ENCODE measurements at places on chromosomes 6 and 20.

DNA sequence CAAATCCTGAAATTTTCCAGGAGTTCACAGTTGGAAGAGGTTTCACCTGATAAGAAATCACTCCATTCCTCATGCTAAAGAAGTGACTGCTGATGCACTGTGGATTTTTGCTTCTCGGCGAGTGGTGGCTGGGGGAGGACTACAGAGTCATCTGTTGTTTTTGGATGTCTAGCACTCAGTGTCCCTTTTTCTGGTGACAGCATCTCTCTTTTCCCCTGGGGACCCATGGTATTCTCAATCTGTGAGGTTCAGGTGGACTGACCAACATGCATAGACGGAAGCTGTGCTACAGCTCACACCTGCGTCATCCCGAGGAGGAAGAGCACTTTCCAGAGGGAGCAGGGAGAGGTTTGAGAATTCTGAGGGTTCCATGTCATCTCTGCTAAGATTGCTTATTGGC is 42.7 kb upstream of the ZNF831 start:
- DNase-seq = no peak

GRCh38 chr6:43771210-43771857 is 1.3 kb downstream of the VEGFA start:
- DNase-seq = no peak

DNA sequence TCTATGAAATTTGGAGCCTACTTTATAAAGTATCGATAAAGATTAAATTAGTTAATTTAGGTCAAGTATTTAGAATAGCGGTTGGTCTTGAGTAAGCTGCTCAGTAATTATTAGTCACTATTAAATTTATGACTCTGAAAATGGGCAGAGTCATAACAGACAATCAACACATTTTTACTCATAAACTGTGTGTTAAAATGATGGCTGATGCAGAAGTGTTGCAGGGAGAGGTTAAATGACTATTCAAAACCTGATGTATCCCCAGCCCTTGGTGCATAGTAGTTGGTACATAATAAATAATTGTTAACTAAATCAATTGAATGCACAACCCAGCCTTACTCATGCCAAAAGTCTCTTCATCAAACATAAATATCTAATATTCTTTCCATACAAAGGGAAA is 30.6 kb downstream of the HIVEP2 start:
- DNase-seq = no peak

- DNase-seq = no peak
Measured at GRCh38 chr6:73941892-73942291, 245.9 kb downstream of the CD109 start.

GRCh38 chr6:42820512-42821340 is 38.9 kb downstream of the BICRAL start:
- no peak for DNase-seq

DNA sequence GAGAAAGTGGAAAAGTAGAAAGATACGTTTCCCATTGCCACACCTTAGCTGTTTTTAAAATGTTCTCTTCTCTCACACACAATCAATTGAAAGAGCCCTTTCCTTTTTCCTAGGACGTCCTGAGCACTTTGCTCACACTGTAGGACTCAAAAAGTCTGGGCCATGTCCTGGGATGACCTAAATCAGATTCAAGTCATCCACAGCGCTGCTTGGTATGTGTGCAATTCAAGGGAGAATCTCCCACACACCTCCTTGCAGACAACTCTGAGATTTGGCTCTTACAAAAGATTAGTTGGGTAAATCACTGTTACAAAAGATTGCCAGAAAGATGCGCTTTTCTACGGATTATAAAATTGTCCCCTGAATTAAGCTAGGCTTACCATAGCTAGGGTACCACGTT is 130.1 kb downstream of the RNASET2 start:
- no peak for DNase-seq

DNA sequence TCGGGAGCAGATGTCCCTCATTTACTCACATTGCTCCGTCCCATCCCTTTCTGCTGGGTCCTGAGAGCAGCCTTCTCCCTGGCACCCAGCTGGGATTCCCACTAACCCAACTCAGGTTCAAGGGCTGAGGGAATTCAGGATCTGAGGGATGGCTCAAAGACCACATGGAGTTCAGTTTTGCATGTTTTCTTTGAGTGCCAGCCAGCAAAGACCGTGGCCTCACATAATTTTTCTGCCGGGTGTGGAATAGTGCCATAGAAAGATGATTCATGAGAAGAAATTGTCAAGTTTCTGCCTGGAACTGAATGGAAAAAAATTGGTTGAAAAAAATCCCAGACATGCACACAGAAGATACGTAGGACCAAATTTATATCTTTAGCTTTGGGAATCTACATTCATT is 168.6 kb downstream of the CD83 start:
- no peak for DNase-seq

GRCh38 chr6:107670792-107671199 is 153.3 kb downstream of the SCML4 start:
- no peak for DNase-seq

DNA sequence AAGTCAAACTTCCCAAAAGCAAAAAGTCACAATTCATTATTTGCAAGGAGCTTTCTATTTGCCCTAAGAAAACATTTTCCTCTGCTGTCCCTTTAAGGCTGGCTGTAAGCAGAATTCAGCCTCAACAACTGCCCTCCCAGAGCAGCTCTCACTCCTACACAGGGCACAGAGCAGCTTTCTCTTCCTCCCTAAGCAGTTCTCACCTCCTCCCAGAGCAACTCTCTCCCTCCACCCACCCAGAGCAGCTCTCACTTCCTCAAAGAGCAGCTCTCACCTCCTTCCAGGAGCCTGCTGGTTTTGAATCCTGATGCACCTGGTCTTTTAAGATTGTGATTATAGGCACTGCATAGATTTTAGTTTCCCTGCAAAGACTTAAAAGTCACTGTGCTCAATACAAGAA is 120.6 kb upstream of the TMEM181 start:
- no peak for DNase-seq

GRCh38 chr6:47016261-47016660 is 25.9 kb downstream of the ADGRF1 start:
- no peak for DNase-seq

DNA sequence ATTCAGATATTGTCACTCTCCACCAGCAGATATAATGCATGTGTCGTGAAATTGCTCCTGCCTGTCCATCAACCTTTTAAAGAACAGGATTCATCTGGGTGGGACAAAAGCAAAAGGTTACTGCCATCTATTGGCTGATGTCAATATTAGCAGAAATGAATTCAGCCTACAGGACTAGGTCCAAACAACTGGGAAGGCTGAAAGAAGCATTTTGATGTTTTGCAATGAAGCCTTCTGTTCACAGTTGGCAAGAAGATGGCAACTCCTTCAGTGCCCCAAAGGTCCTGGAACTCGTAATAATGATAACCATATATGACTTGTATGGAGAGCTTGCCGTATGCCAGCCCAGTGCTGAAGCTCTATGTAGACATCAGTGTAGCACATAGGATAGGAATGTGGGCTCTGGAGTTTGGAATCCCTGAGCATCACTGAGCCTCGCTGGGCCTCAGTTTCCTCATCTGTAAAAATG is 7.5 kb downstream of the BCAS1 start:
- no peak for DNase-seq

DNA sequence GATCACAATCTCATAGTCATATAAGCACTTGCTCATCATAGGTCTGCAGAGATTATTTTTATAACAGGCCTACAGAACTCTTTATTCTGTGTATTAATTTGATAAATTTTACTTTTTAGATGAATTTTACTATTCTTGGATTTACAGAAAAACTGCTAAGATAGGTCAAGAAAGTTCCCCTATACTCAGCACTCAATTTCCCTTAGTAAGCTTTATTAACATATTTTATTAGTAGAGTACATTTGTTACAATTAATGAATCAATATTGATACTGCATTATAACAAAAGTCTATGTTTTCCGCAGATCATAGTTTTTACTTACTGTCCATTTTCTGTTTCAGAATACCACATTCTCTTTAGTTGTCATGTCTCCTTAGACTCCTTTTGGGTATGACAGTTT is 148.9 kb downstream of the GRM1 start:
- DNase-seq = no peak

DNA sequence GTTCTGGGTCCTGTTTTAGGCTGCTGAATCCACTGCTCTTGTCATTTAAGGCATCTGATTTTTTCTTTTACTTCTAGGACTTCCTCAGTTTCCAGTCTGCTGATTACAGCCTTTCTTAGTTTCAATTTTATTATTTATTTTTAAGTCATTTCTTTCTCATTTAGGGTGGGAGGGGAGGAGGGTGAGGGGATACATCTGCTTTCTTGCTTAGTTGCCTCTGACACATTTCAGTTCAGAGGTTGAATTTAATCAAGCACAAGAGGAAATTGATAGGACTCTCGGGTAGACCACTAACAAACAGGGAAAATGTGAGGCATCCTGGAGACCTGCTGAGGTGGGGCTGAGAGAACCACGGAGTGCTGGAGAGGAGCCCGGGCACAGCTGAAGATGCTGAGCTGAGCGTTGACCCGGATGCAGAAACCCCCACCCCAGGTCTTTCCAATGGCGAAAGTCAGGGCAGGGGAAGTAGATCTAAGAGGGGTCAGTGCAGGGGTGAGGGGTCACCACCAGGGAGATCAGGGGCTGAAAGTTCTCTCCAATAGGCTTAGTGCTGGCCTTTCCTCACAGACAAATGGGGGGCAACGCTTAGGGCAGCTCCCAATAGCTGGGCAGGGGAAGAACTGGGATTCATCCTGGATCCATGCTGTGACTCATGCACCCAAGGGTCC is 7.6 kb upstream of the TREML2 start:
- DNase-seq = no peak

DNA sequence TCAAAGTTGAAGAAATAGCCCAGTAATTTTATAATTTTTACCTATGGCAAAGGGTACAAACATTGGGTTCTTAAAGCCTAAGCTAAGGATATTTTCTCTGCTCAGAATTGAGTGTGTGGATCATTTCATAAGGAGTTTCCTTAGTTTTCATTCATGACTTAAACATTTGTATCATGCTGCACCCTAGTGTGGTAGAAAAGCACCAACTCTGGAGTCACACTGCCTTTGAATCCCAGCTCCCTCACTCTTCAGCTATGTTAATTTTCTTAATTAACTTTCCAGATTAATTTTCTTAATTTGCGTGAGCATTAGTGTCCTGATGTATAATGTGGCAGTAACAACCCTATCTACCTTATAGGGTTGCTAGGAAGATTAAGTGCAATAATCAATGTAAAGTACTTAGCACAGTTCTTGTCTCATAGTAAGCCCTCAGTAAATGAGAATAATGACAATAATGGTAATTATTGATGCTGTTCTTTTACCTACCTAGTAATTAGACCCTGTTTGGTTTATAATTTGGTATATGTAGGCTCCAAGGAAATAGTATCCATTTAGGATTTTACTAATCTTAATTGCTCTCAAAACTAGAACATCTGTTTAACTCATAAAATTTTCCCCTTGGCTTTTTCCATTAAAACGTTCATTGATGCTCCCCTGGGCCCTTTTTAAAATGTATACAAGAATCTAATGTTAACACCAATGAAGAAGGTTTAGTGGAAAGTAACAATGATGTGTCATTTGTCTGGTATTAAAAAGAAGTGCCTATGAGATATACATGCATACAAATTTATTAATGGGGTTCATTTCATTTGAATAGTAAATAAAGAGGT is 31.6 kb downstream of the DSE start:
- no peak for DNase-seq

- DNase-seq = no peak
Measured at GRCh38 chr6:100704961-100705360, 176.2 kb downstream of the ASCC3 start.

GRCh38 chr20:9075264-9076095 is 6.6 kb downstream of the PLCB4 start:
- DNase-seq = no peak

- DNase-seq = no peak
Measured at GRCh38 chr6:138052783-138053182, 54.4 kb downstream of the PERP start.

GRCh38 chr6:133240511-133241085 is 559 bp upstream of the EYA4 start:
- DNase-seq = no peak

DNA sequence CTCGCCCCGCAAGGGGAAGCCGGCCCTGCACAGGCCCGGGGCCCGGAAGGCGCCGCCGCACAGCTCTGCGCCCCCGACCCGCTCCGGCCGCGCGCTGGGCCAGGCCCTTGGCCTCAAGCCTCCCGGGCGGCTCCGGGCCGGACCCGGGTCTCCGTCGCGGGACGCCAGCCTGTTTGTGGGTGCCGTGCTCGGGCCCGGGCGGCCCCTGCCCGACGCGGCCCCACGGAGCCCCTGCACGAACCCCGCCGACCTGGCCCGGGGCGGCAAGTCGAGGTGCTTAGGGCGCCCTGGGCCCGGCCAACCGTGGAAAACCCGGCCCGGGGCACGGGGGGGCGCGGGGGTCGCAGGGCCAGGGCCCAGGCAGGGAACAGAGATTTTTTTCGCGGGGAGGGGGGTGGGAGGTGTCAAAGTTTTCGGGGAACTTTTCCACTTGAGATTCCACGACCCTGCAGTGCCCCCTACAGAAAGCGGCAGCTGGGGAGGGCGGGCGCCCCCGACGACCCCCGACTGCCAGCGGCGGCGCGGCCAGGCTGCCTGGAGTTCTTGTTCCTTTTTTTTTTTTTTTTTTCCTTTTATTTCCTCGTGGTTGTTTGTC is 805 bp upstream of the STX16 start:
- DNase-seq = peak; percentile 19

DNA sequence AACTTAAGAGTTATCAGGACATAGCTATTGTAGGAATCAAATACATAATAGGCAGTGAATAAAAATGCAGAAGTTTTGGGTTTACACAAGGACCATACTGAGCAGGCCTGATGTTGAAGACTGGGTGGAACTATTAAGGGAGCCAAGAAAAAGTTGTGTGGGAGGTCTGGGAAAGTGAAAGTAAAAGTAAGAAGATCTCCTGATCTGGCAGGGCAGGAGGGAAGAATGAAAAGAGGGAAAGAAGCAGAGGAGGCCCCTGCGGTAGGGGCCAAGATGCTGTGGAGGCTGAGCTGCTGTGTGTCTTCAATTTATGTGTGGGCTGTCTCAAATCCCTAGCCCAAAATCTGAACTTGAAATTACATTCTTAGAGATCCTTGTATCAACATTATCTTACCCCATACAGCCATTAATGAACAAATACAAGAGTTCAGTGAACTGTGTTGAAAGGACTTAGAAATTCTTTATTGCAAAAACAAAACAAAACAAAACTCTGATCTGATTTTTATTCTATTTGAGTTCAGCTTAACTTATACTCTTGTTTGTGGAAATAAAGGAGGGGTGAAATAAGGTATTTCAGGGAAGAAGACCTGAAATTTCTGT is 1183.8 kb downstream of the HACE1 start:
- DNase-seq = no peak

- DNase-seq = no peak
Measured at GRCh38 chr20:18225632-18226031, 62.7 kb upstream of the ZNF133 start.

DNA sequence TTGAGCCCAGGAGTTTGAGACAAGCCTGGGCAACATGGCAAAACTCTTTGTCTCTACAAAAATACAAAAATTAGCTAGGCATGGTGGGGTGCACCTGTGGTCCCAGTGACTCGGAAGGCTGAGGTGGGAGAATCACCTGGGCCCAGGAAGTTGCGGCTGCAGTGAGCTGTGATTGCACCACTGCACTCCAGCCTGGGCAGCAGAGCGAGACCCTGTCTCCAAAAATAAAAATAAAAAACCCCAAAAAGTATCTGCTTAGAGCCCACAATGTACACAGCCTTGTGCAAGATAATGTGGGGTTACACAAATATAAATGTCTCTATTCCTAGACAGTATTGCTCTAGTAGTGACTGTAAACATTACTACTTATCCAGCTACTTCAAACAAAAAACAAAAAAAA is 5.9 kb downstream of the ESF1 start:
- no peak for DNase-seq

GRCh38 chr6:129908356-129908755 is 47.2 kb upstream of the TMEM244 start:
- DNase-seq = no peak
